Stimulated activated CD4-positive, alpha-beta T cell treated with anti-CD3 and anti-CD28 coated beads, Interleukin-15, amount 100 ng/mL, for 48 hours (primary cell): ENCODE measurements at places on chromosomes 5 and 9.

DNA sequence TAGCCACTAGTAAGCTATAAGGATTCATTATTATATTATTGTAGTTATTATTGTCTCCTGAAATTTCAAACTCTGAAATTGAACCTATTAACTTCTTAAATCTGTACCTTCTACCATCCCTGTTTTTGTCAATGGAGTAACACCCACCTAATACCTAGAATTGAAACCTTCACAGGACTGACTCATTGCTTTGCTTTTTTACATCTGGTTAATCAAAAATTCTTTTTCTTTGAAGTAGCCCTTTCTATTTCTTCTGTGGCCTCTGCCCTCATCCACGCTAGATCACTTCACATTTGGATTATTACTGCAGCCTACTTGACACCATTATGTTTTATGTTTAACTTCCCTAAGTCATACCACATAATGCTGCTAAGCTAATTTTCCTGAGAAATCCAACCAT lies 35.6 kb downstream of the RBM27 start:
- no peak for DNase-seq

DNA sequence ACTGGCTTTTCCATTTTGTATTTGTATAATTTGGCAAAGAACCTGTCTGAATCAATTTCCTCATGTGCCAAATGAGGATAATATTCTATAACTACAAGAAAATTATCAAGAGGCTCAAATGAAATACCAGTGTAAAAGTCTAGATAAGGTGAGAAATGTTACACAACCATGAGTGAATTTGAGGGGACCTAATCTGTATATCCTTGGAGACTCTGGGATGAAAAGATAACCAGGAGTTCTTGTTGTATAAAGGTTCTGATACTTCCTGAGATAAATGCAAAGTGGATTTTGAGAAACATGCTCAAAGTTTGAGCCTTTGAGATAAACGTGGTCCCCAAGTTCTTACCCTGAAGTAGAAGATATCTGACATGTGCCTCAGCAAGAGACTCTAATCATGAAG lies 120.3 kb upstream of the SLC12A2 start:
- no peak for DNase-seq

GRCh38 chr5:67100301-67100700 lies 96.3 kb downstream of the CD180 start:
- no peak for DNase-seq

DNA sequence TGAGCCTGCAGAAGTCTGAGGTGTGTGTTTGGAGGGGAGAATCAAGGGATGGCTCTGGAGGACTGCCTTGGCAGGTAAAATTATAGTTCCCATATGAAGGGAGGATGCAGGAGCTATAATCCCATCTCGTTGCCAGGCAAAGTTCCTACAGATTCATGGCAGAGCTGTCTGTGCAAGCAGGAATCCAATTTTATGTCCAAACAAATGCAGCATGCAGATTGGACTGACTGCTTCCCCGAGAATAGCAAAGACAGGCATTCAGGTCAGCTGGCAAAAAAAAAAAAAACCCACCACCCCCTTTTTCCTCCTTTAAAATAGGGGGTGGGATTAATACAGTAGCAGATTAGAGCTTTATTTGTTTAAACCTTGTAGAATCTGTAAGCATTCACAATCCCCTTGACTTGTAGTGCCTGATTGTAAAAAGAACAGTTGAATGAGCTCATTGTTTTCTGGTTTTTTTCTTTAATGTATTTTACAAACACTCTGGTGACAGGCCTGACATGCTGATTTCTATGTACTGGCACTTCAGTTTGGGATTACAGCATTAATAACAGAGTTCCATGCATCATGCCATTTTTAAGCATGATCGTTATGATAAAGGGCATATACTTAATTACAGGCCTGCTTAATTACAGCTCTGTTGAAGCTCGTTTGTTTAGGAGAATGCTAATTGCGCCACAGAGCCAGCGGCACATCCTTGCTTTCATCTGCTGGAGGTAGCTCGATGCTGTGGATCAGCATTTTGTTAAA lies 141.4 kb upstream of the LMX1B start:
- no peak for DNase-seq

GRCh38 chr5:133426264-133426663 lies 186.1 kb downstream of the FSTL4 start:
- no peak for DNase-seq

DNA sequence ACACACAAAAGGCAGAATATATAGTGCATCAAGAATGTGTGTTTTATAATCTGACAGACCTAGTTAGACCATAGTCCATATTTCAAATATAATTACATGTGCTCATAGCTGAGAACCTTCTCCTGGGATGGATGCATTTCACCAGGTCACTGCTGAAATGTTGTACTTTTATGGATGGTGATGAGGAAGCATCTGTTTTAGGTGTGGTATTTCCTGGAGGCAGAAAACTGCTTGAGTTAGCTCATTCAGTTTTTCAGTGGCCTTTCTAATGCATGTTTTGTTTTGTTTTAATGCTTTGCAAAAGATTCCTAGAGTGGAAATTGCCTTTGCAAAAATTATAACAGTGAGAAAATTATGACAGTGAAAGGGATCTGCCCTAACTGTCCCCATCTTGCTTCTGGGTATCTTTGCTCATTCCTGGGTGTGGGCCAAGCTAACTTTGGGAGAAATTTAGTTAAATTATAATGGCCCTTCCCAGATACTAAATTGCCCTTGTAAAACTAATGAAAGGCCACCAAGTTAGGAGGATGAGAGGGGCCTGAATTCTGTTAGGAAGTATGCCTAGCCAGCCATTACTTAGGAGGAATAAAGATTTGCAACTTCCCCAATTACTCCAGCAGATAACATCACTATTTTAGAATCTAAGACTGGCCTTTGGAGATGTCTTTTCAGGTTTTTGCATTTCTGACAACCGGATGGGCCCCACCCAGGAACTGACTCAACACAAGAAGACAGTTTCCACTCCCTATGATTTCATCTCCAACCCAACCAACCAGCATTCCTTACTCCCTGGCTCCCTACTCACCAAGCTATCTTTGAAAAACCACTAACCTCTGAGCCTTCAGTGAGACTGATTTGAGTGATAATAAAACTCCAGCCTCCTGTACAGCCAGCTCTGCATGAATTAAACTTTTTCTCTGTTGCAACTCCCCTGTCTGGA lies 7.0 kb upstream of the IL12B start:
- DNase-seq, result no peak

- peak; percentile 59 for DNase-seq
These were observed 27.9 kb upstream of the RECK start for GRCh38 chr9:36008774-36009300.

DNA sequence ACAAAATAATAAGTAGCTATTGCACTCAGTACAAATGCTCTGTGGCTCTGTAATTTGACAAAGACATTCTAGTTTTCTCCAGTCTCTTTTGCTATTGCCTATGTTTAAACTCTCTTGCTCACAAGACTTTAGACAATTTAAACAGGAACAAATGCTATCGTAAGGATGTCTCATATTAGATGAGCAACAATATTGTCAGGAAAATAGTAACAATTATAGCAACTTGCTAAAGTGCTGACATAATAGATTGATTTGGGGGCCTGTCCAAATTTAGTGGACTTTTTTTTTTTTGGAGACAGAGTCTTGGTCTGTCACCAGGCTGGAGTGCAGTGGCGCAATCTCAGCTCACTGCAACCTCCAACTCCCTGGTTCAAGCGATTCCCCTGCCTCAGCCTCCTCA lies 11.8 kb downstream of the KIF2A start:
- DNase-seq, result no peak

GRCh38 chr9:108838017-108838416 lies 17.8 kb downstream of the ACTL7B start:
- no peak for DNase-seq

- no peak for DNase-seq
These were observed 21.7 kb downstream of the F2RL2 start for GRCh38 chr5:76601470-76601869.

GRCh38 chr5:168656633-168657032 lies 77.5 kb upstream of the PANK3 start:
- no peak for DNase-seq

DNA sequence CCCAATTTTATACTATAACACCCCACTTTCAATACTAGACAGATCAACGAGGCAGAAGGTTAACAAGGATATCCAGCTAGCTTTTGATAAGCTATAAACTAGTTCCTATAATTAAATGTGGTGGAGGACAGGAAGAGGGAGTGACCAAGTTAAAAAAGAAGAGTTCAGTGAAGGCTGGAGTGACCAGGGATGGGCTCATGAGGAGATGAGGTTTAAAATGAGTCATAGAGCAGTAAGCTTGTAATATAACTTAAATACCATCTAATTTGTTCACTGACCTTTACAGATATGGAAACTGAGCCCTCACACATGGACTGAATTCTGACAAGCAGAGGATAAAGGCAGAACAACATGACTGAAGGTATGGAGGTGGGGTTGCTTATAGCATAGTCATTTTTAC lies 284.5 kb downstream of the SPATA31D1 start:
- no peak for DNase-seq

DNA sequence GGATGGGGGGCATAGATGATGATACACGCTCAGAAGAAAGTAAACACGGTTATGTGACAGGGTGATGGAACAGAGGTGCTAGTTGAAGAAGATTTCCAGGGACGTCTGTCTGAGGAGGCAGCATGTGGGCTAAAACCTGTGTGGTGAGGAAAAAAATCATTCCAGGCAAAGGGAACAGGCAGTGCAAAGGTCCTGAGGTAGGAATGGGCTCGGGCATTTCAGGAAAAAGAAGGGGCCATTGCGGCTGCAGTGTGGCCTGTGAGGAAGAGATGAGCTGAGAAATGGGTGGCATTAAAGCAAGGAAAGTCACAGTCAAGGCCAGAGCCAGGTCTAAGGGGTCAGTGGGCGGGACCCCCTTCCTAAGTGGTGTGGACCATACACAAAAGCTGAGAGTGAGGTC lies 18.2 kb downstream of the TSPAN17 start:
- no peak for DNase-seq

DNA sequence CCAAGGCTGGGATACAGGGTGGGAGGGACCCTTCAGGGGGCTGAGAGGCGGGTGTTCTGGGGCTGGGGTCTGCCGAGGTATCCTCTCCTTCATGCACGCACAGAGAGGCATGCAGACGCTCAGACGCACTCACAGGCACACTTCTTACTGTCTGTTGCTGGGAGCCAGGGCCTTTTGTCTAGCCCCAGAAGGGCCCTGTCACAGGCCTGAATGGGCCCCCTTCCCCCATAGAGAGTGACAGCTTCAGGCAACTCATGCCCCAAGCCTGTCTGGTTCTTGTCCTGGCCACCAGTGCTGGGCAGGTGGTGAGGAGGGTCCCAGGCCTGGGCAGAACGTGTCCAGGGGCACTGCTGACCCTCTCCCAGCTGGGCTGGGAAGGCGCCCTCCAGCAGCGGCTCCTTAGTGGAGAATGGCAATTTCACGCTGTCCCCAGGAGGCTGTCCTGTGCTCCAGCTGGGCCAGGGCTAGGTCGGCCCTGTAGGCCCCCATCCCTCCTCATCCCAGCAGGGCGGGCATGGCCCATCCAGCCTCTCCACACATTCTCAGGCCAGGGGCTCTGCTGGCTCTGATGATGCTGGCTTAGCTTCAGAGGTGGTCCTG lies 45.3 kb downstream of the LMX1B start:
- DNase-seq, result no peak

DNA sequence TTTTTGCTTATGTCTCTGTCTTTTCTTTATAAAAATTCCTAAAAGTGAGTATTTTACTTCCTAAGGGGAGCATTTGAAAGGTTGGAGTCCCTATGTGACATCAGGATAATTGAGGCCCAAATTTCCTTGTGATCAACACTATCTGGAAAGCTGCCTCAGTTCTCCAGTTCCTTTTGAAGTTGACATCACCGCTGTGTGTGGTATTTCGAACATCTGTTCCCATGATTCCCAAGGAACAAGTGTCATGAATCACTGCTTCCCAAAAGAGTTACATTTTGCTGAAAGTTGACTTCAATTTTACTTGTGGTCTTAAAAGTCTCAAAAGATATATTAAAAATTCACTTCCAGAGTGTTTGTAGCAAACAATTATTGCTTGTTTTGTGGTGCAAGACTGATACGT lies 452.1 kb upstream of the RGMB start:
- no peak for DNase-seq

DNA sequence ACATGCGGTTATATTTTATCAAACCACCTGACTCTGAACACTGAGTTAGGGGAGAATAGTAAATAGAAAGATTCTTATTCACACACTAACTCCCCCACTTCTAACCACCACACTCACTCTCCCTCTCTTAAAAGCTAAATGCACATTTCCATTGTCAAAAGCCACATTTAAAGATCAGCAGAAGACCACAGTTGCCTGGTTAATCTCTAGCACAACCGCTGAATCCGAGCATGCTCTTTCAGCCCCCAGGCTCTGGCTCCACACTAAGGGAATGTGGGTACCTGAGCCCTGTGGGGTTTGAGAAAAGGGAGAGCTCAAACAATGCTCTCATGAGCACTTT lies 35.7 kb downstream of the PFDN1 start:
- DNase-seq, result no peak

GRCh38 chr5:133122711-133123110 lies 70.9 kb downstream of the HSPA4 start:
- DNase-seq, result no peak

GRCh38 chr5:148186248-148187003 lies 16.4 kb upstream of the SPINK6 start:
- no peak for DNase-seq

GRCh38 chr5:6253281-6253680 lies 125.1 kb downstream of the MED10 start:
- no peak for DNase-seq

DNA sequence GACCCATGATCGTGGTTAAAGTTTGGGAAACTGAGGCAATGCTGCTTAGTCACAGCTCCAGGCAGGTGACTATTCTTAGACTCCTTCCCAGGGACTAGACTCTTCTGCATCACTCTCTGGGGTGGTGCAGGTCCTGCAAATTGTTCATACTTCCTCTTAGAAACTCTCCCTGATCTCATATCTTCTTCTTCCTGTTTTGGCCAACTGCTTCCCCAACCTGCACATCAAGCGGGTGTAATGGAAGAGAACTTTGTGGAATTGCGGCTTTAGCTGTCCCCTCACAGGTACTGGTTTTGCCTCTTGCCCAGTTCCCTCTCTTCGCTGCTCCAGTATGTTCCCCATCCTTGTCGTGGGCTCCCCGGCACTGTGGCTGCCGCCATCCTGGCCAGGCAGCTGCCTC lies 111.5 kb upstream of the CTSL start:
- no peak for DNase-seq

DNA sequence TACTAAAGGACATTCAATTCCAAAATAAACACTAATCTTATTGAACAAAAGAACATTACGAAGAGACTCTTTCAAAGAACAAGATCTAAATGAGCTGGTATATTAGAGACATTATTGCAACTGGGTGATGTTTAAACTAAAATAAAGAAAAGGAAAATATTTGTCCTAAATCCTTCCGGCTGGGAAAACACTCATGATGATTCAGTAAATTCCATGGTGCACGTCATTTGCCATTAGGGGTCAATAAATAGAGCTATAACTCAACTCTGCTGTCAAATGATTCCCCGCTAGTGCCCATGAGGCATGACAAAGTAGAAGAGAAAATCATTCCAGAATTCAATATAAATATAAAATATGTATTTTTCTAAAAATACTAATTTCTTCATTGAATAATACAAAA lies 565.5 kb upstream of the TUSC1 start:
- no peak for DNase-seq

DNA sequence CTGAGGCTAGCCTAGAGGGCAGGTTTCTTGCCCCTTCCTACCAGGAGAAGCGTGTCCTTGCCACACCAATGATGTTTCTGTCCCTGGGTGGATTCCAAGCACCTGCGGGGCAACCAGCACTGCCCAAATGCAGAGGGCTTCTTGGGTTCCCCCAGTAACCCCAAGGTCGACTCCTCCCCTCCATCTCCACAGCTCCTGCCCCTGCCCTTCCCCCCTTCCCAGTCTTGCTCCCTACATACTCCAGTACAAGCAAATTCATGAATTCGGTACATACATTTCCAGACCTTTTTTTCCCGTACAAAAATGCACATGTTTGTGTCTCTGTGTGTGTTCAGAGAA lies 12.8 kb upstream of the JADE2 start:
- DNase-seq, result no peak
